ENCODE measurements at places on chromosomes 12 and 14.

GRCh38 chr12:4287325-4288211, 14.0 kb downstream of the CCND2 start:
- no peak for DNase-seq

- no peak for DNase-seq
Measured at GRCh38 chr14:42855085-42855484, 1248.4 kb downstream of the LRFN5 start.

- DNase-seq = no peak
Measured at GRCh38 chr14:22878271-22879246, 4.5 kb upstream of the REM2 start.

DNA sequence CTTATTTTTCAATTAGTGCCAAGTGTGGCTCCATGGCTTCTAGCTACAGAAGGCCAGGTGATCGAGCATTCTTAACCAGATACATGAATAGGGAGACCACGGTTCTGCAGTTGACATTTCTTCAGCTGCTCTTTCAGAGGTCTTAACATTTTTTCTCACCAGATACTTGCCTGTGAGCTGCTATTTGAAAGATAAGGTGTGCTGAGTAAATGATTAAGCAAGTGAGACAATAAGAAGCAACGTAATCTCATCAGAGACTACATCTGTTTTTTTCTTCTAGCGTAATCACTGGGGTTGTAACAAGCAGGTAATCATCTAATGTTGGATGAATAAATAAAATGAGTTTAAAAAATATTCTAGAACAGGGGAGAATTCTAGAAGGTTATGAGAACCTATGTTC, 912.9 kb downstream of the DIO2 start:
- DNase-seq = no peak

DNA sequence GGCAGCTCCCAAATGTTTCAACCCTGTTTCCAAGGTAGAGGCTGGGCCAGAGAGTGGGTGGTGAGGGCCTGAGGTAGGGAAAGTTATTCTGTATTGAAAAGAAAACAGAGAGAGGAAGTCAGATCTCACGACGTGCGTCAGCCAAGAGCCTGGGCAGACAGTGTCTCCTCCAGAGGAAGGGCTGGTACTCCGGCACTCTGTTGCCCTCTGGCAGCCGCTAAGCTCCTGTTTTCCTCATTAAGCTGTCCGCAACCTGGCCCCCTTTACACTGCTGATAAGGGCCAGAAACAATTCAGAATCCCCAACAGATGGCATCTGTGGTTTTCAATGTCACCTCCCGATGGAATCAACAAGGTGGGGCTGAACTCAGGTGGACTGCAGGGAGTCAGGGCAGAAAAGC, 26.0 kb upstream of the LTBP2 start:
- no peak for DNase-seq

GRCh38 chr14:99774556-99775307, 18.5 kb upstream of the EML1 start:
- DNase-seq = no peak

DNA sequence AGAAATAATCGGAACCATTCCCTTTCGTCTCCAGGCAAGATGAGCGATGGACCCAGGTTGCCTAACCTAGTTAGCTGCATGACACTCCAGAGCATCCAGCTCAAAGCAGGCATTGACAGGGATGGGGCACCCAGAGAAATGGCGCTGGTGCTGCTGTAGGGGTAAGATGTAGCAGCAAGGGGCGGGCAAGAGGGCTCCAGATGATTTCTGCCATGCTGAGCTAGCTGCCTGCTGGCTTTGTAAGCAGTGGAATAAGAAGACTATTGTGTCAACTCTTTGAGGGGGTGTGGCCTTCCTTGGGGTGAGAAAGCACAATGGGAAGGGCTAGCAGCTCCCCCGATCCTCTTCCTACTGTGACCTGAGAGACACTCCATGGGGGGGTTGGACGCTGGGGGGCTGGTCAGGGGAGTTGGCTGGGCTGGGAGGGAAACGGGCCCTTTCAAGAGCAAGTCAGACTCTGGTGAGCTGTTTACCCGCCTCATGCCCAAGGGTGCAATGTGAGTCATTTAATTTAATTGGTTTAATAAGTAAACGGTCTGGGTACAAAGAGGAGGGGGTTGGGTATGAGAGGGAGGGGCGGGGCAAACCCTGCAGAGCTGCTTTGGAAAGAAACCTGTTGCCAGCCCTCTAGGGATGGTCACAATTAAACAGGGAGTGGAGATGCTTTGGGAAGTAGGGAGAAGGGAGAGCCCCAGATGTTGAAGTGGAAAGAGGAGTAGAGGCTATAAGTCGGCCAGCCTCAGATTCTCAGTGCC, 50.5 kb downstream of the B4GALNT3 start:
- peak; percentile 33 for DNase-seq

DNA sequence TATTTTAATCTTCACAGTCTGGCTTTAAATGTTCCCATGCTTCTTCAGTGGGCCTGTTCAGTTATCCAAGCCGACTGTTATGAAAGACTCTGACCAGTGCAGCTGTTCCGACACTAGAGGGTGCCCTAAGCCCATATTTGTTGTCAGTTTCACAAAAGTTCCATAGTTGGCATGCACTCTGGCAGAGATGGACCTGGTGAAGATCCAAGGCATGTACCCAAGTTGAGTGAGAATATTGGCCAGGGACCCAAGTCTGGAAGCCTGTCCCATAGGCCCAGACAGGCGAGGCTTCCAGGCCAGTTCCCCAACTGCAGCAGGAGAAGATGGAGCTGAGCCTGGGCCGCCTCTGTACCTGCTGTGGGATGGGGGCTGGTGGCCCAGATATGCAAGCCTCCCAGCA, 27.4 kb upstream of the GUCY2C start:
- DNase-seq = no peak

GRCh38 chr12:53533471-53533870, 26.2 kb upstream of the NPFF start:
- DNase-seq = no peak

- DNase-seq = no peak
Measured at GRCh38 chr14:74516451-74517160, 23.0 kb downstream of the ISCA2 start.

GRCh38 chr14:76015668-76016067, 30.1 kb downstream of the IFT43 start:
- no peak for DNase-seq

DNA sequence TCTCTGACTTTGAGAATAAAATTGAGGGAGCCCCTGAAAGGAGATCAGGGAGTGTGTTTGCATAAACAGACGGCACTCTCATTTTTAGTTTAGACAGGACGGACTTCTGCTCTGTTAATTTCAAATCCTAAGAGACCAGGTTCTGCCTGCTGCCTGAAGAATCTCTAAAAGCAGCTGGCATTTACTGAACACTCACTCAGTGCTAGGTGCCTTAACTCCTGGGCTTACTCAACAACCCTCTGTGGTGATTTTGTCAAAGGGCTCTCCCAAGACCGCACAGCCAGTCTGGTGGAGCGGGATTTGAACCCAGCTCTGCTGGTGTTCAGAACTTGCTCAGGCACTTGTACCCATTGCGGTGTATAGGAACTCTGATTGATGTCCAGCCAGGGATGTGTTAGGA, 2.2 kb downstream of the ORAI1 start:
- no peak for DNase-seq

DNA sequence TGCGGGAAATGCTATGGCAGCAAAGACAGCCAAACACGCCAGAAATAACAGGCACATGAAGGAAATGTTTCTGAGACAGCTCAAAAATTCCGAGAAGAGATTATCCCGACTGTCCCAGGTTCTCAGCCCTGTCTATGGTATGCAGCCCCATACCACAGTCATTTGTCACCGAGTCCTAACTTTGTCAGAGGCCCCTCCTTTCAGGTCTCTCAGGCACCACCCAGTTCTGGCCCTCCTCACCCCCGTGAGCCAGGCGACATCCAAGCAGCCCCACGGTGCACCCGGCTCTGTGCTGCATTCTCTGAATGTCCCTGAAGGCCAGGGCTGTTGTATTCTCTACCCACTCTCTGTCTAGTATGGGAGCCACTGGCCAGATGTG, 24.0 kb downstream of the SSH1 start:
- DNase-seq = no peak

- no peak for DNase-seq
Measured at GRCh38 chr14:28983279-28983678, 216.7 kb downstream of the FOXG1 start.
